SW480 (cell line): ENCODE measurements at places on chromosomes 13 and 19.
A peak's percentile ranks its signal among the peaks of the same experiment; 100 is the strongest.

DNA sequence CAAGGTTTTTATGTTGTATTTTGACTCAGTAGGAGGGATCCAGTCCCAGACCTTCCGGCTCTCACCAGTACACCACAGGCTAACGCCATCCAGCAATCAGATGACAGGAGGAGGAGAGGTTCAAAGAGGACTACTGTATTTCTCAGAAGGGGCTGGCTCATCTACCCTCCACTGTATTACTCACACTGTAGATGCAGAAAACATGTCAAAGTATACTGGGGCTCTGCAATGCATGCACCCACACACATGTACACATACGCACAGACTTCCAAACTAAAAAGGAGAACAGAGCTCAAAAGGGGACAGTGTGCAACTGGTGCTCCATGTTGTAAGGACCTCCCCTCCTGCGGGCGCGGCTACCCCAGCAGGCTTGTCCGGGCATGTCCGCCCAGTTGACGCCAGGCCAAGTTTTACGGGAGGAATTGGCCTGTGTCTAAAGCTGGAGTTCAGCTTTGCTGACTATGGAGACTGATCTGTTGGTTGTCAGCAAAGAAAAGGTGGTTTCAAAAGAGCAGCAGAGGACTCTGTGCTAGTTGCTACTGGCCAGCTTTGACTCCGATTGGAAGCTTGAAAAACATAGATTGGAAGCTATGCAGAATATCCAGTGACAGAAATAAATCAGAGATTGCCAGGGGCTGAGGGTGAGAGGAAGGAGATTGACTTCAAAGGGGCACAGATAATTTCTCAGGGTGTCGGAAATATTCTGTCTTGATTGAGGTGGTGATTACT, 314.2 kb downstream of the DLEU7 start:
- peak; percentile 79 for DNase-seq

DNA sequence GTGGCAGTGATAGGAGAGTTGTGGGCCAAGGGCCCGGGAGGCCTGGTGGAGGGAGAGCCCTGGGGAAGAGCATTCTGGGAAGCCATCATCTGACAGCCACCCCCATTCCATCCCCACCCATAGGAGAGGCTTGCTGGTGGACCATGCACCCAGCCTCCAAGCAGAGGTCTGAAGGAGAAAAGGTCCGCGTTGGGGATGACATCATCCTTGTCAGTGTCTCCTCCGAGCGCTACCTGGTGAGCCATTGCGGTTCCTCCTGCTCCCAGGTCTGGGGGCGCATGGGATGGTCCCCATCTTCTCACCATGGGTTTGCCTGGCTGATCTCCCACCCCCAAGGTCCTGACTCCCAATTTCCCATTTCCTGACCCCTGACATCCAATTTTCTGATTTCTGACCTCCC, 10.5 kb downstream of the RYR1 start:
- DNase-seq: no peak

GRCh38 chr19:16133818-16134217, 9.7 kb upstream of the HSH2D start:
- no peak for DNase-seq

- no peak for DNase-seq
Measured at GRCh38 chr19:36773223-36773579, 594 bp upstream of the ZNF850 start.

DNA sequence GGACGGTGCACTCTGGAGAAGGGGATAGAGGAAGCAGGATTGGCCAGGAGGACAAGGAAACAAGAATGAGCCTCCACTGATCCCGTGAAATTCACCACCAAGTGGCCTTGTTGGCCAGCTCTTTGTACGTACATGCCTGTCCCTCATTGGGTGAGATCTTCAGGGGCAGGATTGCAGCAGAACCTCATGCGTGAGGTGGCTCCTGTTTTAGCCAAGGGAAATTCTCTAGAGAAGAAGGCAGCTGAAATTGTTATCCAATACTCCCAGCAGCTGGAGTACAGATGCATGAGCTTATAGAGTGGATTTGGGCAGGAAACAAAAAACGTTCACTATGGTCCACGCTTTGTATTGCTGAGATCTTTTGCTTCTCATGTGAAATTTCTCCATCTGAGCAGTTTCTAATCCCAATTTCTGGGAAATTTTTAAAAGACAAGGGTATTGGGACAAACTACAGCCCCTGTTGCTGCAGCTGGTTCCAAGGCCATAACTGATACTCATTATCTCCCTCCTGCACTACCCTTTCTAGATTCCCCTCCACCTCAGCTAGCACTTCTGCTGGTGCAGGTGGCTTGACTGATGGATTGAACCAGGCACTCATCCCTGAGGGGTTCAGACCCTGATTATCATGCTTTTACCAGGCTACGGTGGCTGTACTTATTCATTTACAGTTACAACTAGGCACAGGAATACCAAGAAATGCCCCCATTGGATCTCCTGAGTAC, 3.9 kb upstream of the RNF6 start:
- no peak for DNase-seq

DNA sequence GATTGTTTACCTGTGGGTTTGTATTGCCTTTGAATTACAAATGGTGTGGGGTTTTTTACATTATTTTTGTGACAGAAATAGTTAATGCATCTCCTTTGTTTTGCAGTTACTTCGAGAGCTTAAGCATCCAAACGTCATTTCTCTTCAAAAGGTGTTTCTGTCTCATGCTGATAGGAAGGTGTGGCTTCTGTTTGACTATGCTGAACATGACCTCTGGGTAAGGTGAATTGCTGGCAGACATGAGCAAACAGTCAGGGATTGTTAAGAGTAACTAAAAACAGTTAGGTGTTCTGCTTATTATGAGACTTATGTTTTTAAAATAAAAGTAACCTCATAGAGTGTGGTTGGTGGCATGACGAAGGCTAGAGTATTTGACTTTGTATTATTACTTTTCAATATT, 95.0 kb downstream of the CDK8 start:
- DNase-seq: no peak

DNA sequence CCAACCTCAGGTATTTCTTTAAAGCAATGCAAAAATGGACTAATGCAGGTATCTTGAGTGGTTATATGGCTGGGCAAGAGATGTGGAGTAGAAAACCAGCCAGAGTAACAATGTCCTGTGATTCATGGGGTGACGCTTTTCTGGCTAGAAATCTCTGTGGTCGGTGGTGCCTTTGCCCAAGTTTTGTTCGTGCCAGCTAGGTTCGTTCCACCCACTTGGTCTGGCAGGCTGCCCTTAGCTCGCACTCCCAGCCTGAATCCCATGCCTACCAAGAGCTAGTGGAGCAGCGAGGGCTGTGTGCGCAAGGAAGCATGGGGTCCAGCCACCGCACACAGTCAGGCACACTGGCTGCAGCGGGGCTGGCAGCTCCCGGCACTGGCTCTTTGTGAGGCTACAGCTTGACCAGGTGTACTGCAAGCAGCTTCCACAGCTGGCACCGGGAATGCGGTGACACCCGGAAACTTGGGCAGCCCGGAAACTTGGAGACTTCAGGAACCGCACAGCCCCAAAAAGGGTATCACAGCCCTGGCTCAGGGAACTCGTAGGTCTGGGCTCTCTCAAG, 349.6 kb upstream of the PCDH20 start:
- no peak for DNase-seq

- no peak for DNase-seq
Measured at GRCh38 chr19:23916991-23917390, 2.3 kb downstream of the ZNF726 start.

DNA sequence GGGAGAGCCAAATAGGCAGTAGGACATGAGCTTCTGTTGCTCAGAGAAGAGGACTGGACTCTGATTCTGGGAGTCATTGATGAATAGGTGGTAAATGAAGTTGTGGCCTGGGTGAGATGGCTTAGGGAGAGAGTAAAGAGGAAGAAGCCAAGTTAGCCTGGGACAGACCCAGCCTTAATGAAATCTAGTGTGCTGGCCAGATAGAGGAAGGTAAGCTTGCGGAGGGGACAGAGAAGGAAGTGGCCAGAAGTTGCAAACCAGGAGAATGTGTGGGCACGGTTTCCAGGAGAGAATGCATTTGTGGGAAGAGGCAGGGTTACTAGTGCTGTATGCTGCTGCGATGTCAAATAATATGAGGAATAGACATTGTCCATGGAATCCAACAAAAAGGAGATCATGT, 83.3 kb upstream of the OLFM4 start:
- DNase-seq: no peak

DNA sequence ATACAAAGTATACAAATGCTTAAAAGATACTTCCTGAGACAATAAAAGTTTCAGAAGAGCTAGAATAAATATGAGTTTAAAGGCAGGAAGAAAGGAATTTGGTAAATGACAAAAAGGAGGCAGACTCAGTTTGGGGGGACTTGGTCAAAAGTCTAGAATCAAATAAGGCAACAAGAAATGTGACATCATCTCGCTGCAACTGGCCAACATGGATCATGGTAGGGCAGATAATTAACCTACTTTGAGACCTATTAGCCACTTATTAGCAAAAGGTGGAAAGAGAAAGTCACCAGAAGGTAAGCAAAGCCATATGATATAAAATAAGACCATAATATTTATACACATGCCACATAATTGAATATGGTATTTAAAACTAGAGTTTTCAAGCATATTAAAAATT, 5.3 kb downstream of the USP12 start:
- DNase-seq: no peak

DNA sequence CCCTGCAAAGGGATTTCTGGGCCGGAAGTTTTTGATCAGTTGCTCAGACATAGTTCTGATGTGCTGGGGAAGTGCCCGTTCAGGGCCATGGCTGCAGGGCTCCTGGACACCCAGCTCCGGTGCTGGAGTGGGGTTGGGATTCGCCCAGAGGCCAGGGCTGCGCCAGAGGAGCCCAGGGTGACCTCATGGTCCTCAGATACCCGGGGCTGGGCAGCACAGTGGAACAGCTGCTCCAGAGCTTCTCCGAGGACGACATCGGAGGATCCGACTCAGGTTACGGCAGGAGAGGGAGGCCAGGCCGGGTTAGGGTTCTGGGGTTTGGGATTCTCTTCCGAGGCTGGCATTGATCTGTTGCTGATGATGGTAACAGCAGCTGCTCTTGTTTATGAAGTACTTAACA, 20.9 kb downstream of the CARM1 start:
- DNase-seq: no peak

DNA sequence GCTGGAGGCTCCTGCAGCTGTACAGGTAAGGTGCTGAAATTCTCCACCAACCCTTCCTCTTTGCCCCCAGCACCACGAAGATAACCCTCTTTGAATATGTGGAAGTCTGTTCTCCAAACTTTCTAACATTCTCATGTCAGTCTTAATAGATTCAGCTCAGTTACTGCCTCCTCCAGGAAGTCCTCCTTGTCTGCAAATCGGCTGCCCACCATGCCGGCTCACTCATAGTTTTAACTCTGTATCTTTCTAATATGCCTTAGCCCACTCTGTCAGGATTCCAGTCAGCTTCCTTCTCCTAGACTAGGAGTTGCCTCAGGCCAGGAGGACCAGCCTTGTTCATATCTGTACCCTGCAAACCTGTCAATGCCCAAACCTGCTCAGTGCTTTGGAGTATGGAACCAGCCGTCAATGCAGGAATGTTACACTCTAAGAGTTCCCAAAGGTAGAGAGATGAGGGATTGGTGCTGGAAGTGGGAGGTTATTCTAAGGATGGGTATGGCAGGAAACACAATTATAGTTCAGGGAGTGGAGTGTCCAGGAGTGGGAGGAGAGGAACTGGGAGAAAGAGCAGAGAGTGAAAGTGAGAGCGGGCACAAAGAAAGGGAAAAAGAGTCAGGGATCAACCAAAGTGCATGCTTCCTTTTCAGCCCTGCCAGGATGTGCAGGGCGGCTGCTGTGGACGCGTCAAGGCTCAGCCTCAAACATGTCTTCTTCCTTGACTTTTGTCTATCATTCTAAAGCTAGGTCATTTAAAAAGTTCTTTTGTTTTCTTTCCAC, 38.0 kb upstream of the ALOX5AP start:
- DNase-seq: no peak

DNA sequence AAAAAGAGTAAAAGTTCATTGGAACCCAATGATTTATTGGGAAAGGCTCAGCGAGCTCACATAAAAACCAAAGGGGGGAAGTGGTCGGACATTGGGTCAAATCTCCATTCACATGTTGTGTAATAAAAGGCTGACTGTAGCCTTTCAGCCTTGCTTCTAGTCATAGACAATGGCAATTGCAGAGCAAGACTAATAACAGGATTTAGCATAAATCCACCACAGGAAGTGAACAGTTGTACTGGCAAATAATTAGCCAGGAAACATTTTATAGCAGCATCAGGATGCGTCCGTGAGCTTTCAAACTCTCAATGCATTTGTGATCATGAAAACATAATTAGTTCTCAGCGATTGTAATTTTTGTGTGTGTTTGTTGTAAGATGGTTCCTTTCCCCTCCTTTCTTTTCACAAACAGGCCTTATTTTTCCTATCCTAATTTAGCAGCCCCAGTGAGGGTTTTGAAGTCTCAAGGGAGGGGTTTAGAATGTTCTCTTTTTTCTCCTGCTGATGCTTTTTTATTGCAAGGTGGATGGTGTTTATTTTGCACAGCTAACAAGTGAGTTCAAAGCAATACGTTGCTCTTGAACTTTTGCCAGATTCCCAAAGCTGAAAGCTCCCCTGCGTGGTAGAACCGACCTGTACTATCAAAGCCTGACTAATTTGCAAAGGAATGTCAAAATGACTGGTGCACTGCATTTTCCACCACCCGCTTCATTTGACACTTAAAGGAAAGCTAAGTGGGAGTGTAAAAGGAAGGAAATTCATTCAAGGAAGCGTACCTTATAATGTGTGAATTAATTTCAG, 105.6 kb downstream of the SPRY2 start:
- peak; percentile 92 for DNase-seq

DNA sequence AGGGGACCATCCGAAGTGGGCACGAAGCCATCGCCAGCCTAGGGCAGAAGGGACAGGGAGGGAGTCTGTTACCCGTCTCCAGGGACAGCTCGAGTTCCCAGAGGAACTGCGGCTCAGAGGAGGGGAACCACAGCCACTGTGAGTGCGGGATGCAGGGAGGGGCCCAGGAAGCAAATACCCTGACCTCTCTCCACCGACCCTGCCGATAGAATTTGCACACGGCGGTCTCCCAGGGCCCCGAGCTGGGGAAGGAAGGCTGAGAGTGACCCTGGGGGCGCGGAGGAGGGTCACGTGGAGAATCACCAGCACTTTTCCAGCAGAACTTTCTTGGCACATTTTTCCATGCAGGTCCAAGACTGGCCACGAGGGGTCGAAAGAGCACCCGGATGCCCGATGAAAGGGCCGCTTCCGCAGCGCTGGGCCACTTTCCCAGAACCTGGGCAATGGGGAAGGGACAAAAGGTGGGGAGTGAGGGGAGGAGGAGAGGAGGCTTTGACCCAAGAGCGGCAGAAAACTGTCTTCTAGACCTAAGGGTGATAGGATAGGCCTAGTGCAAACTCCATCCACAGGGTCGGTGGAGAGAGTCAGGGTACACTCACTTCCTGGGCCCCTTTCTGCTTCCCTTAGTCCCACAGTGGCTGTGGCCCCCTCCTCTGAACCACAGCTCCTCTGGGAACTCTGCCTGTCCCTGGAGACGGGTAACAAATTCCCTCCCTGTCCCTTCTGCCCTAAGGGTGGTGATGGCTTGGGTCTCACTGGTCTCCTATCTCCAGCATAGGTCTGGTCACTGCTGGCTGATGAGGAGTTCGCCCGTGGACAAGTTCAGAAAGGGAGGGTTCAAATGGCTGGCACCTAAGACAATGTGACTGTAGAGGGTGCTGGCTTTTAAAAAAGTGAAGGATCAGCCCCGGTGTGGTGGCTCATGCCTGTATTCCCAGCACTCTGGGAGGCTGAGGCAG, 5.3 kb upstream of the GPR4 start:
- DNase-seq: peak; percentile 65

- DNase-seq: peak; percentile 67
Measured at GRCh38 chr19:5470264-5470671, 15.1 kb downstream of the ZNRF4 start.
